ENCODE measurements at places on chromosomes 5 and 9.
A peak's percentile ranks its signal among the peaks of the same experiment; 100 is the strongest.

- DNase-seq, result no peak
Measured at GRCh38 chr9:110130791-110131416, 77.1 kb downstream of the C9orf152 start.

DNA sequence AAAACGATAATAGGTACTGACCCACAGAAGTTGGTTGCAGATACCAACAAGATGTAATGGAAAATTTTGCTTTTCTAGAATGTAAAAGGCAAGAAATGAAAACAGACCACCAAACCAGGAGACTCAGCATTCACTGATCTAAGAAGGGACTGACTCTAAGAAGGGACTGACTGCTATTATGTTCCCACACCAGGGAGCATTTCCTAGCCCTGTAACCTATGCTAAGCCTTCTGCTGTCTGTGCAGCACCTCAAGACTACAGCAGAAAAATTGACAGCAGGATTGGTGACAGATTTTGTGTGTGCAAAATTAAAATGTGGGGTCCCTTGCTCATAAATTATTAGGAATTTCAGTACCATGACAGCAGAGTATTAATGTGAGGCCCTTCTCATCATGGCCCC lies 154.8 kb downstream of the GABRB2 start:
- DNase-seq, result no peak

DNA sequence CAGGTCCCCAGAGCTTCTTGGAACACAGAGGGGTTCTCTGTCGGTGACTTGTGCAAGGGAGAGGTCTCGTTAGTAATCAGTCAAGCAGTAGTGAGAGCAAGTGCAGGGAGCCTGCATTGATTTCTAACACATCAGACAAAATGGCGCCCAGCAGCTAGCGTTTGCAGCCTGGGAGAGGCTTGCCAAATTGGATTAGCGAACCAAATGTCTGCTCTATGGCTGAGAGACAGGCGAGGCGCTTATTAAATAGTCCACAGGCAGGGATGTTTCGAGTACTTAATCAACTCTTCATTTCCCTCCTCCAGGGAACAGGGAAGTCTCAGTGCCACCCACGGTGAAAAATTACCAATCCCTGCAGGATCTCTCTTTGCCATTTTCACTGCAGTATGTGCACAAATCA lies 131.4 kb upstream of the SHB start:
- DNase-seq, result no peak

GRCh38 chr5:163571744-163572143 lies 66.3 kb downstream of the MAT2B start:
- DNase-seq, result peak; percentile 97

DNA sequence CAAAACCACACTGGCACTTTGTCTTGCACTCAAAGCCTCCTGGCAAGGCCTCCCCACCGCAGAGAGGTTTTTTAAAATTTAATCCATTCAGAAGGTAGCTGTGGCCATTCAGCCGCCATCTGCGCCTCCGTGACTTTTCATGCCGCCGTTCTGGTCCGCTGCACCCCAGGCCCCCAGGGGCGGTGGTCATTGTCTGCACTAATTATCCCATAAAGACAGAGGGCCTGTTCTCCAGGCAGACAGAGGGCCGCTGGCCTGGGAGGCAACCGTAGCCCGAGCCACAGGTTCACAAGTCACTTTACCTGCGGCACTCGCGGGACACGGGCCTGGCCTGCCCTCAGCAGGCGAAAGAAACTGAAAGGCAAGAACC lies 49.4 kb downstream of the EXD3 start:
- no peak for DNase-seq

- no peak for DNase-seq
Measured at GRCh38 chr5:142326480-142326938, 1.7 kb upstream of the SPRY4 start.

DNA sequence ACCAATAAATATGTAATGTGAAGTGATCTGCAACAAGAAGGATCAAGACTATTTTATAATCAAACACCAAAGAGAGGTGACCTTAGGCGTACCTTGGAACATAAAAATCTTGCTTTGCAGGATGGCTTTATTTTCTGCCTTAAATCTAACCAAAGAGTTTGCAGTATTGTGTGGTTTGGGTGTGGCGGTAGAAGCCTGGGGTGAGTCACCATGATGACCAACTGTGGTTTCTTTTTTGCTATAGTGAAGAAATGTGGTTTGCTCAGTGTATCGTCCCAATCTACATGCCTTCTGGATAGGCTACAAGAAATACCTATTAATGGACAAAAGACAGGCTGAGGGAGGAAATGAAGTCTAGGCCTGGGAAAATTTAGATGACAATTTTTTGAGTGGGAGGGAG lies 5.1 kb upstream of the CAST start:
- DNase-seq, result peak; percentile 88

- DNase-seq, result no peak
Measured at GRCh38 chr5:157161996-157162395, 4.1 kb downstream of the GARIN3 start.

DNA sequence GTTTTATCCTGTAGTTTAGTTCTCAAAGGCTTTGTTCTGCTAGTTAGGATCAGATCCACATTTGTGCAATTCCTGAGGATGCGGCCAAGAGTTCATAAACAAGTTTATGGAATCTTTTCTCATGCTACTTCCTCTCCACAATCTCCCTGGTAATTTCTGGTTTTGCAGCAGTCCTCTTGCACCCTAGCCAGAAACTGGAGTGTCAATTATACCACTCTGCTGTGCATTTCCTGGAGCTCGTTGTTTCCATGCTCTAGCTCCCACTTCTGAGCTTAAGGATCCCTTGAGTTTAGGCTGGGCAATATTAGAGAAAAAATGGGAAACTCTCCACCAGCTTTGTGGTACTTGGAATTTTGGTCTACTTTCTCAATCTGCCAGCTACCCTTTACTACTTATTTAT lies 474.7 kb downstream of the DIRAS2 start:
- no peak for DNase-seq

- DNase-seq, result no peak
Measured at GRCh38 chr9:21711504-21711903, 90.9 kb upstream of the MTAP start.

- no peak for DNase-seq
Measured at GRCh38 chr5:609506-609905, 2.6 kb upstream of the CEP72 start.

GRCh38 chr5:53069626-53070025 lies 39.9 kb downstream of the MOCS2 start:
- DNase-seq, result peak; percentile 85

GRCh38 chr5:134656690-134657089 lies 8.1 kb downstream of the SEC24A start:
- DNase-seq, result no peak

DNA sequence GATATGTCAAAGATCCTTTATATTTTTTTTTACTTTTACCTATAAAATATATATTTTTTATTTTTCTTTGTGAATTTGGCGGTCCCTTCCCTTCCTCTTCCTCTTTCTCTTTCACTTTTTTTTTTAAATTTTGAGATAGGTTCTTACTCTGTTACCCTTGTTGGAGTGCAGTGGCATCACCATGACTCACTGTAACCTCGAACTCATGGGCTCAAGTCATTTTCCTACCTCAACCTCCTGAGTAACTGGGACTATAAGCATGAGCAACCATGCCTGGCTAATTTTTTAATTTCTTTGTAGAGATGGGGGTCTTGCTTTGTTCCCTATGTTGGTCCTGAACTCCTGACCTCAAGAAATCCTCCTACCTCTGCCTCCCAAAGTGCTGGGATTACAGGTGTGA lies 258.0 kb upstream of the CLINT1 start:
- DNase-seq, result no peak

DNA sequence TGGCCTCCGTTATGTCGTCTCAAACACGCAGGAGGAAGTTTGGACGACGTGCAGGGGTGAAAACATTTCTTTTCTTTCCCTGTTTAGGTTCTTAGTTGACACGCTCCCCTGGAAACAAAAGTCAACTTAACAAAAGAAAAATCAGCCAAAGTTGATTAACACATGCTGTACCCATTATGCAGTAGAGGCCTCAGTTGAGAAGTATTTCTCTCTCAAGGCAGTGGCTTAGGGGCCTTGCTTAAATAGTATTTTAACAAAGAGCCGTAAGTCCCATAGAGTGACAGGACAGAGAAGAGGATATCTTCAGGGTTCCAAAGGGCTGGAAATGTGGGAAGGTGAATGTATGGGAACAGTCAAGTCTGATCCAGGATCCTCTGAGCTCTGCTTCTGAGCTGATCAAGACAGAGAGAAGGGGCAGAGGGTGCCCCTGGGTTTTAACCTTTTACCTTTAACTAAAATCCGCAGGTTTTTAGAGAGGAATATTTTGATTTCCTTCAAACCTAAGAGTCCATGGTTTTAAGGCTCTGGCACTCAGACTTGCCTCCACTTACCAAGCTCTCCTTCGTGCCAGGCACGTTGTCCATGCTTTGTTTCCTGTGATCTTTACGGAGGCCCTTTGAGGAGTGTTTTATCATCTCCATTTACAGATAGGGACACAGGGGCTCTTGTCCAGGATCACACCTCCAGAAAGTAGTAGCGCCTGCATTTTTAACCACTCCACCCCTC lies 629 bp upstream of the CD74 start:
- DNase-seq, result no peak

DNA sequence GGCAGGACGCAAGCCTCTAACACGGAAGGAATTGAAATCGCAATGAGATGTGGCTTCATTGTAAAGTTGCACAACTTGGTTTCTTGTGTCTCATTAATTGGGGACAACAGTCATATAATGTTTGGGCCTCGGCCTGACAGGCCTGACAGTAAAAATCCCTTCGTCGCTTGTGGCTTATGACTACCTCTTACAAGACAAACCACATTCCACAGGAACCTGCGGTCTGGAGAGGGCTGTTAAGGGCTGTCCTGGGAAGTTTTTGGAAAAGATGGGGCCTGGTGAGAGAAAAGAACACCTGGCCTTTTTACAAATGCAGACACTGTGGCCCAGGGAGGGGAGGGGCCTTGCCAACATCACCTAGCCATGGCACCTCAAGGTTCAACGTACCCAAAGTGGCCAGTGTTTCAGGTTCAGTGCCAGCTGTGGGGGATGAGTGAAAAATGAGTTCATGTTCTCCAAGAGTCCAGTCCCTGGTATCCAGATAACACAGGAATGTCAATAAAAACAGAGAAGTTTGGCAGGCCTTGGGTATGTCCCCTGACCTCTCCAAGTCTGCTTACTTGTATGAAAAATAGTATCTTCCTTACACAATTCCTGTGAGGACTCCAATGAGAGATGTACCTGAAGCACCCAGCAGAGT lies 22.2 kb downstream of the SHB start:
- DNase-seq, result no peak

- DNase-seq, result no peak
Measured at GRCh38 chr5:134255418-134256150, 29.7 kb upstream of the PPP2CA start.

GRCh38 chr5:157068785-157069184 lies 9.9 kb upstream of the HAVCR1 start:
- no peak for DNase-seq

- DNase-seq, result no peak
Measured at GRCh38 chr5:124463851-124464250, 282.6 kb downstream of the ZNF608 start.

- peak; percentile 33 for DNase-seq
Measured at GRCh38 chr5:143002459-143003327, 232.5 kb downstream of the ARHGAP26 start.

DNA sequence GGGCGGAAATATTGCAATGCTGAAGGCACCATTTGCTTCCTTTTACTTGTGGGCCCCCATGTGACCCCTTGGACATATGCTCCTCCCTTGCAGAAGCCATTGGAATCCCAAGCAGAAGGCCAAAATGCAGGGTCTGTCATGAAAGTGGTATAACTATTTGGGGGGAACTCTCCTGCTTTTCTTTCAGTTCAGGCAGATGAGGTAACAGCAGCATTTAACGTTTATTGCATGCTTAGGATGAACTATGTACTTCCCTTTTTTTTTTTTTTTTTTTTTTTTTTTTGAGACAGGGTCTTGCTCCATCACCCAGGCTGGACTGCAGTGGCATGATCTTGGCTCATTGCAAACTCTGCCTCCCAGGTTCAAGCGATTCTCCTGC lies 7.8 kb downstream of the FOXI1 start:
- no peak for DNase-seq

DNA sequence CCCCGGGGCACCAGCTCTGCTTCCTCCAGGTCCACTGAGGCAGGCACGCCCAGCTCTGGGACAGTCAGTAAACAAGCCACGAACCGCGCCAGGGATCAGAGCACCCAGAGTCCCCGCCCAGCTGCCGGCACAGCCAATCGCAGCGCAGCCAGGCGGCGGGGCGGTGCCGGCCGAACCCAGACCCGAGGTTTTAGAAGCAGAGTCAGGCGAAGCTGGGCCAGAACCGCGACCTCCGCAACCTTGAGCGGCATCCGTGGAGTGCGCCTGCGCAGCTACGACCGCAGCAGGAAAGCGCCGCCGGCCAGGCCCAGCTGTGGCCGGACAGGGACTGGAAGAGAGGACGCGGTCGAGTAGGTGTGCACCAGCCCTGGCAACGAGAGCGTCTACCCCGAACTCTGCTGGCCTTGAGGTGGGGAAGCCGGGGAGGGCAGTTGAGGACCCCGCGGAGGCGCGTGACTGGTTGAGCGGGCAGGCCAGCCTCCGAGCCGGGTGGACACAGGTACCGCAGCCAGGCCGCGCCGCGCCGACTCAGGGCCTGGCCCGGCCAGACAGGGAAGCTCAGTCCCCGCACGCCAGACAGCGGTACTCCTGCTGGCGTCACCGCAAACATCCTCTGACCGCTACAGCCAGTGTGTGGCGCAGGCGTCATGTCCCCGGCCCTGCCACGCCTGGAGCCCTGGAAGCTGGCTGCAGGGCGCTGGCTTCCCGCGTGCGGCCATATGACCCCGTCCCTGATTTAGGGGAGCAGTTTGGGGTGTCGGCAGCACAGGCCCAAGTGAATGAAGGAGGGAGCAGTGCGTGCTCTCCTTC lies at the start of gene CTSL:
Gene CTSL (plus strand): TSS at position 220 of the 810 bp plus-strand sequence. CDS start 1,485 bp downstream, outside the sequence.
- DNase-seq, result peak; percentile 49

GRCh38 chr5:100772006-100772405 lies 131.1 kb downstream of the ST8SIA4 start:
- no peak for DNase-seq

DNA sequence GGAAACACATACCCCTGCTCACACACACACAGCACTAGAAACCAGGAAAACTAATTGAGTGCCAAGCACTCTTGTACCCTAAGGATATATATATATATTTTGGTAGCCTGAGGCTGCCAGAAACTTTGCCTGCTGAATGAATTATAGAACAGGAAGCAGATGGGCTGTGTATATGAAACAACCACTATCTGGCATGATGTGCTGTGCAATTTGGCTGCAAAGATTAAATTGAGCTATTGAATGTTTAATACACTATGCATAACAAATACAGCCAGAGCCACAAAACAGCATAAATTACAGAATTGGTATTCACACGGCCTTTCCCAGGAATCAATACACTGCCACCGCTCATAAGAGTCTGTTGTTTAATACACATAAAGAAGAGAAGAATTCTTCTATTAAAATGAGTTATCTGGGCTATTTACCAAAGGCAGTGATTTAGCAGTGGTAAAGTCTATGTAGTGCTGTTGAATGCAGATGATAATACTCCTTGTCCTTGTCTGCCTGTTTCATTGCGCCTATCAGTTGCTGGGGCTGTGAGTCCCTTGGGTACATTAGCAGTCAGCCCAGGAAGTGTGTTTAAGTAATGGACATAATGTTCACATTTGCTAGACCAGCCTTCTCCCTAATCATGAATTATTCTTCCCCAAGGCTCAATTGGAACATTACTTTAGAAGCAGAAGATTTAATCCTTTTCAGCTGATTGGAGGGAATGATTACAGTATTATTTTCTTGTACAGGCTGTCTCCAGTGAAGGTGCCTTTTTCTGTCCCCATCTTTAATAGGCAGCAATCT lies 294.3 kb downstream of the TLE1 start:
- DNase-seq, result no peak
